ENCODE measurements at places on chromosomes 6 and 20.
A peak's percentile ranks its signal among the peaks of the same experiment; 100 is the strongest.

DNA sequence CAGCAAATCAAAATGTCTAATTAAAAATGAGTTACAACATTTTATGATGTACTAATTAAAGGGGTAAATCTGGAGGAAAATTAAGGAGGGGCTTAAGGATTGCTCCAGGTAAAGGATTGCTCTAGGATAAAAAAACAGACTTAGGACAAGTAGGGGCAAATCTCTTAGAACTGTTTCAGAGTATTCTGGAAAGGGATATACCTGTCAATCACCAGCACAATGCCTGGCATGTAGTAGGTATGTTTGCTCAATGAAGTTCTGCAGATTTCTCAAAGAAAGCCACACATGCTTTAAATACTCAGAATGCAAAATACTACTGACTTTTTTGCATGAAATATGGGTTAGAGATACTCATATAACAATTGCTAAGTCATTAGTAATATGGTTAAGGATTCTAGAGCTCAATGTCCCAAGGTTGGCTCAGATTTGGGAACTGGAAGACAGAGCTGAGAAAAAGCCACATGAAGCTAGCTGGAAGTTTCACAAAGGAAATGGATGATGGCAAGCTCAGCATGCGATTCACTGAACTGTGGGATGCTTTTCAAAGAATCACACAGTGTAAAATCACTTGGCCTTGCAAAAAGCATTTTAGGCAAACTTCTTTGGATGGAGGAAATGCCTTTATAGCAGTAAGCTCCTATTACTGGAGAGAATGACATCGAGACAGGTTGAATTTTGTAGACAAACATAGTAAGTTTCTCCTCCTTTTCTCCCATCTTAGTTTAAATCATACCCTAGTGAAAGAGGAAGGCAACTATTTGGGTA, 72.8 kb downstream of the MAP3K5 start:
- no peak for DNase-seq

DNA sequence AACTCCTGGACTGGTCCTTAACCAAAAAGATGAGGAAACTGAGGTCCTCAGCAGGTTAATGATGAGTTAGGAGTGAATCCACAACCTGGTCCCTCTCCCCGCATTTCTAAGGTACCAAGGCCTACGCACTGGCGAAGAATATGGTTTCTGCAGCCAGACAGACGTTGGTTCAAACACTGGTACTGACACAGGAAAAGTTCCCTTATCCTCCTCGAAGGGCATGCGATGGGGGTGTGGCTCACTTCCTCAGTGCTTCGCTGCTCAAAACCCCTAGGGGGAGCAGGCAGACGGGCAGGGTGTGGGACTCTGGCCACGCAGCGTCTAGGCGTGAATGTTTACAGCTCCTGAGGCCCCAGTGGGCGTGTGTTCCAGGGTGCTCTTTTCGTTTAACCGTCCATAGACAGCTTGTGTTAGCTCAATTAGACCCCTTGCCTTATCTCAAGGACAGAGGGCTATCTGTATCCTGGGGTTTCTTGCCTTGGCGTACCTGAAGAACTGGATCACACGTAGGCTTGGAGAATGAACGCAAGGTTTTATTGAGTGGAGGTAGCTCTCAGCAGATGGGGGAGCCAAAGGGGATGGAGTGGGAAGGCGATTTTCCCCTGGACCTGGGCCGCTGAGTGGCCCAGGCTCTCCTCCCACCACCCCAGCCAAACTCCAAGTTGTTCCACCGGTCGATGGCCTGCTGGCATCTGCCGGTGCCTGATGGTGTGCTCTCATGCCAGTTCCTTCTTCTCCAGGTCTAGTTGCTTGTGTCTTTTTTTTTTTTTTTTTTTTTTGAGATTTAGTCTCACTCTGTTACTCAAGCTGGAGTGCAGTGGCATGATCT, 31.8 kb upstream of the PTPN1 start:
- DNase-seq: peak; percentile 95

GRCh38 chr6:14882394-14883026, 363.4 kb upstream of the JARID2 start:
- no peak for DNase-seq

GRCh38 chr6:42967228-42967627, 6.7 kb downstream of the GNMT start:
- no peak for DNase-seq

GRCh38 chr20:46028772-46029371, at the start of gene SLC12A5:
Gene SLC12A5 (plus strand): TSS chr20:46029215. CDS start chr20:46029345, 130 bp downstream.
- no peak for DNase-seq

All from hematopoietic multipotent progenitor cell treated with erythropoietin and hydrocortisone succinate and interleukin-3 and kit ligand, for 6 days (in vitro differentiated cells).